ENCODE measurements at places on chromosomes 2 and 18. TPM values are rescaled to one million over a fixed set of nuclear protein-coding genes. Genes with fewer than 3 reads are reported as not detected.

Gene AQP12A
- polyA plus RNA-seq = not detected

Gene RAD51AP2
- 0.40 TPM for polyA plus RNA-seq

Gene CRYGD
- polyA plus RNA-seq = not detected

GRCh38 chr2:161250864-161251436 lies 57.3 kb upstream of the PSMD14 start:
- DNase-seq = no peak

GRCh38 chr2:61924895-61925663 lies 19.6 kb downstream of the COMMD1 start:
- no peak for DNase-seq

- no peak for DNase-seq
Observed at GRCh38 chr2:12841021-12841420, 124.3 kb downstream of the TRIB2 start.

Data from left renal cortex interstitium (tissue), 4 donors.